Stimulated activated CD8-positive, alpha-beta memory T cell treated with anti-CD3 and anti-CD28 coated beads, Interleukin-4, amount 100 ng/mL, for 24 hours (primary cell): ENCODE measurements at places on chromosomes 12 and 14.

DNA sequence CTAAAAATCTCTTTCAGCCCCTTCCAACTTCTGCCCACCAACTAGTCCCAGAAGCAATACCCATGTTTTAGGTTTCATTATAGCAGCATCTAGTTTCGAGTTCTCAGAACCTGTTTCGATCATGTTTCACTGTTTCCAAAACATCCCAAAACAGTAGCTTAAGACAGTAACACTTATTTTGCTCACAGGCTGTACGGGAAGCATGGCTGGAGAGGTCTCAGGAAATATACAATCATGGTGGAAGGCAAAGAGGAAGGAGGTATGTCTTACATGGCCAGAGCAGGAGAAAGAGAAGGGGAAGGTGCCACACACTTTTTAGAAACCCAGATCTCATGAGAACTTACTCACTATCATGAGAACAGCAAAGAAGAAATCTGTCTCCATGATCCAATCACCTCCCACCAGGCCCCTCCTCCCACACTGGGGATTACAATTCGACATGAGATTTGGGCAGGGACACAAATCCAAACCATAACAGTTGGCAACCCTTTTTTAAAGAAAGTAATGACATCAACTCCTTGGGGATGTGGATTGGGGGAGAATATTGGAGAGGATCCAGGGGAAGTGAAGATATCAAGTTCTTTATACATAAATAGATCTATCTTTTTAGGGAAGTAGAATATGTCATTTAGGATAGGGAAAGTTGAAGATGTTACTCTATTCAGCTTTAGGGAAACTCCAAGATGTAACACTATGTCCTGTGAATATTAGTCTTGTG lies 269.9 kb upstream of the PLEKHG7 start:
- no peak for DNase-seq

- DNase-seq, result peak; percentile 38
These were observed 16.0 kb upstream of the ENDOU start for GRCh38 chr12:47741340-47741703.

DNA sequence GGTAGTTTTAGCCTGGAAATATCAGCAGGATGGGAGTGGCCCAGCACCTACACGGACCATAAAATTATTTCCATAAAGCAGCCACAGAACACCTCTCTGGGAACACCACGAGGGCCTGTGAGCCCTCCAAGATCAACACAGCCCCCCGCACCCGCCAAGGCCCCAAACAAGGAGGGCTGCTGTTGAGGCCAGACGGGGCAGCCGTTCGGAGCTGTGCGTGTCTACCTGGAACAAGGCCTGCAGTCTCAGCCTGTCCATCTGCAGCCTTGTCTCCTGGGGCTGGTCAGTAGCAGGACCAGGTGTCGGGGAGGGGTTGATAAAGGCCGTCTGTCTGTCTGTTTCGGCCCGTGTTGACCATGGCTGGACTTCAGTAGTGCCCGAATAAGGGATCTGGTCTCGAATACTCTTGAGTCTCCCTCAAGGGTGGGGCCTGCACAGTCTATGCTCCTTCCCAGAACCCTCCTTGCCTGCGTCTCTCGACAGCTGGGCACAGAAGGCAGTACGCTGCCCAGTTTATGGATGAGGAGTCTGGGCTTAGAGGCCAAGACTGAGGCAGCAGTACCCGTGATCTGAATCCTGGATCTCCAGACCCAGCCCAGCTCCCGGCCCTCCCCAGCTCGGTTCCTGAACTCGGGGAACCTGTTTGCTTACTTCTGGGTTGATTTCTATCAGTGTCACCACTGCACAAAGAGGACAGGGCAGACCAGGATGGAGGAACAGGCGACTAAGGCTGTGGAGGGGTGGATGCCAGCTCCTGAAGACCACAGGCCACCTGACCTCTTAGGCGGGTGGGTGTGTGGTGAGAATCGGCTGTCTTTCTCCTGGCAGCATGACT lies 23.1 kb upstream of the DLK1 start:
- DNase-seq, result no peak

- DNase-seq, result no peak
These were observed 13.5 kb downstream of the HECTD1 start for GRCh38 chr14:31194095-31194494.

GRCh38 chr12:643475-644302 lies 19.6 kb downstream of the NINJ2 start:
- no peak for DNase-seq

DNA sequence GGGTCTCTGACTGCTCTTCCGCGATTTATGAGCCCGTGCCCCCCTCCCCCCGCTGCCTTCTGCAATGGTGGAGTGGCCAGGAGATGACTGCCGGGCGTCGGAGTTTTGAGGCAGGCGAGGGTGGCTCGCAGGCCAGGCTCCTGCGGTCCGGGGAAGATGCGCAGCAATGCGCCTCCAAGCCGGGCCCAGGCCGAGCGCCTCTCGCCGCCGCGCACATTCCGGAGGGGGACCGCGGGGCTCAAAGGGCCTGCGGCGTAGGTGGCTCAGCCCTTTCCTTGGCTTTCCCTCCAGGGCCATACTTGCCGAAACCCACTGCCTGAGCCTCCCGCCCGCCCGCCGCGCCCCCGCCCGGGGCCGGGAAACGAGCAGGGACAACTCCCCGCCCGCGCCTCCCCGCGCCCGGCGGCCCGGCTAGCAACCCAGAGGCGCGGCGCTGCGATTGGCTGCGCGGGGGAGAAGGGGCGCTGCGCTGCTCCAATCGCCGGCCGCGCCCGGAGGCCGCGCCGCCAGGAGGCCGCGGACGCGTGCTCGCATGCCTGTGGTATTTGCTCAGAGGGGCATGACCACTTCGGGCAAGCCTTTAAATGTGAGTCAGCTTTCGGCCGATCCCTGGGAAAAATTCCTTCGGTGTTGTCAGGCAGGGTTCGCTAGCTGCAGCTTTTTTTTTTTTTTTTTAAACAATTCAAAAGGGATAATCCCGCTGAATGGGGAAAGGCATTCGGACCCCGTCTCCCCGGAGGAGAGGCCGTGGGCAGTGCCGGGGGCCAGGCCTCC lies 157.9 kb upstream of the PARP11 start:
- DNase-seq, result peak; percentile 69

DNA sequence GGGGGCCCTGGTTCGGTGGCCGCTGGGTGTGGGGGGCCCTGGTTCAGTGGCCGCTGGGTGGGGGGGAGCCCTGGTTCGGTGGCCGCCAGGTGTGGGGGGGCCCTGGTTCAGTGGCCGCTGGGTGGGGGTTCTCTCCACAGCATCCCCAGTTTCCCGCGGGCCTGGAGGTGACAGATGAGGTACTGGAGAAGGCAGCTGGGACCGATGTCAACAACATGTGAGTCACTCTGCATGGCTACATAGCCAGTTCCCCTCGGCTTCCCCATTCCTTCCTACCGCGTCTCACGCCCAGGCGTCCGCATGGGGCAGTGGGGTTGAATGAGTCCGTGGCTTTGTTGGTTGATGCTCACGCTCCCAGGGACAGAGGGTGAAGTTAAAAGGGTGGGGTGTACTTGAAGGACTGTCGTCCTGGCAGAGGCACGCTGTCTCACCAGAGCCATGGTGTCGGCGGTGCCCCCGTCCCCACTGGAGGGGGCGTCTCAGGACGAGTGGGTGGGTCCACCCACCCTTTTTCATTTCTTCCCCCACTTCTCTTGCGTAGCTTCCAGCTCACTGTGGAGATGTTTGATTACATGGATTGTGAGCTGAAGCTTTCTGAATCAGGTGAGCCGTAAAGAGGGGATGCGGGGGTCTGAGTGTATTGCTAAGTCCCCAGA lies 15.6 kb downstream of the HIP1R start:
- no peak for DNase-seq

DNA sequence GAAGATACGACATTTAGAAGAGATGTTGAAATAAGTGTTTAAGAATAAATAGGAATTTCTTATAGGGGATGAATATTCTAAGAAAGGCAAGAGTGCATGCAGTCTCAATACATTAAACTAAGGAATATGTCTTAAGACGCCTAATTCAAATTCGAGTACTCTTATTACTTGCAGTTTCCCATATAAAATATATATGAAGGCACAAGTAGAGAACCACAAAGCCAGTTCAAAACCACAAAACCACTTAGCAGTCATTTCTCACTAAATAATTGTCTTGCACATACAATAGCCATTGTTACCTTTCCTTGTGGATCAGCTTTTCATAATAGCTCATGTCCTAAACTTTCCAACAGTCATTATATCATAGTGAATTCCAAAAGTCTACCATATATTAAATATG lies 91.0 kb upstream of the MON2 start:
- no peak for DNase-seq

DNA sequence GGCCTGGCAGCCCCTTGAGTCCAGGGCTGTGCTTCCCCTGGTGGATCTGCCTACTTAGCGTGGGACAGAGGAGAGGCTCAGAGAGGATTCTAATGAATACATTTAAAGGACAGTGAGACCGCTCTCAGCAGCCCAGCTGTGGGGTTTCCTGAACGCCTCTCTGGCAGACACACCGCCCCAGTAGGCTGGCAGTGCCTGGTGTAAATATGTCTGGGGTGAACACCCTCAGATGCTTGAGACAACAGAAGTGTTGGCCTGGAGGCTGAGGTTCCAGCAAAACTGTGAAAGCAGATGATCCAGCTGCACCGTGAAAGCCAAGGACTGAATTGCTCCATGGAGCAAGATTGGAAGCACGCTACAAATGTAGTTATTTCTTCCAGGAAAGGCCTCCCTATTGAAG lies 55.1 kb downstream of the LRRC74A start:
- DNase-seq, result no peak

DNA sequence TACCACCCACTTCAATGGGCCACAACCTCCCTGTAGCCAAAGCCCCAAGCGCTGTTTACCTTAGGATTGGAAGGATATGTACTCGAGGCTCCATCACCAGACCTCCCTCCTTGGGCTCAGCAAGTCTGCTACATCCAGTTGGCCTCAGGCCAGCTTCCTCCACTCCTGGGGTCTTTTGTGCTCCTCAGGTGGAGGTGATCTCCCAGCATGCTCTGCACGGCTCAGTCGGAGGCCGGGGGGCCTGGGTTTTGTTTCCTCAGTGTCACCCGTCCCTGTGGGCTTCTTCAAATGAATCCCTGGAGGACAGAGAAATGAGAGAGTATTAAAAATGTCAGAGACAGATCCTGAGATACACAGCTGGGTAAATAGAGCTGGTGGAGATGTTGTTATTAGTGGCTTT lies 723.1 kb upstream of the TBX3 start:
- DNase-seq, result no peak

DNA sequence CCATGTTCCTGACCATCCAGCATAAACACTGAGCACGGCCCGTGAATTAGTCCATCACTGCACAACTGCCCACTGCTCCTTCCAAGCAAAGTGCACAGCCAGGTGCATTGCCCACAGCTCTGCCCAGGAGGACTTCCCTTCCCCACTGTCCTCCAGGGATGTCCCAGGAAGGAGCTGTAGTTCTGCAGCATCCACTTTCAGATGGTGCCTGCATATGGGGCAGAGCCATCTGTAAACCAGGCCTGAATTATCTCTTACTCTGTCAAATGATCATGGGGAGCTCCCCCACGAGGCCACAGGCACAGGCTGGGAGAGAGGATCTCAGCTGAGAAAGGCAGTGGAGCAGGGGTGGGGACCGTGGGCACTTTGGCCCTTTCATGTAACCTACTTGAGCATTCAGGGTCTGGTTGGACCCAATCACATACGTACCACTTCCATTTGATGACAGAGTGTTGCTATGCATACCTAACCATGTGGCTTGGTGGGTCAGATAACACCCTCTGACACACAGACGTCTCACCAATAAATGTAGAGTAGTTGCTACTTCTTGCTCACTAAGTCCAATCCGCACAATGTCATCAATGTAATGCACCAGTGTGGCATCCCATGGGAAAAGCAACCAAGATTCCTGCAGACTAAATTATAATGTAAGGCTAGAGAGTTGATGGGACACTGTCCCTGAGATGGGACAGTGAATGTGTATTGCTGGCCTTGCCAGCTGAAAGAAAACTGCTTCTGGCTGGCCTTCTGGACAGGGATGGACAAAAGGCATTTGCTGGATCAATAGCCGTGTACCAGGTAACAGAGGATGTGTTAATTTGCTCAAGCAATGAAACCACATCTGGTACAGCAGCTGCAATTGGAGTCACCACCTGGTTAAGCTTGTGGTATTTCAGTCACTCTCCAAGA lies 113.8 kb upstream of the C14orf180 start:
- DNase-seq, result no peak

GRCh38 chr12:112096070-112096469 lies 12.5 kb downstream of the NAA25 start:
- no peak for DNase-seq

DNA sequence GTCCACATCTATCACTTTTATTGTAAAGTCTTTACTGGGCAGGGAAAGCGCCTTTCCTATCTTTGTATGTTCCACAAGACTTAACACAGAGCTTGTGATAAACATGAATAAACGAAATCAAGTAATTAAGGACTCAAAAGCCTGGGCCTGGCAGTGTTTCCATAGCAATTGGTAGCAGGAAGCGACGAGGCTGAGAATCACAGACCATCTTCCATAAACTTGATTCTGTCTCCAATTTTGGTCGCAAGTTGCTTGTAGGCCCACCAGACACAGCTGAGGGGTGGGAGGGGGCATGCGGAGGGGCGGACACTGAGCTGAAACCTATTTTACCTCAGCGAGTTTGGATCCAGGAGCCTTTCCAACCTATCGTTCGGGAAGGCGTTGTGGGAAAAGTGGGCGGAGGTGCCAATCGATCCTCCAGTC lies 302 bp downstream of the CCDC38 start:
- no peak for DNase-seq

DNA sequence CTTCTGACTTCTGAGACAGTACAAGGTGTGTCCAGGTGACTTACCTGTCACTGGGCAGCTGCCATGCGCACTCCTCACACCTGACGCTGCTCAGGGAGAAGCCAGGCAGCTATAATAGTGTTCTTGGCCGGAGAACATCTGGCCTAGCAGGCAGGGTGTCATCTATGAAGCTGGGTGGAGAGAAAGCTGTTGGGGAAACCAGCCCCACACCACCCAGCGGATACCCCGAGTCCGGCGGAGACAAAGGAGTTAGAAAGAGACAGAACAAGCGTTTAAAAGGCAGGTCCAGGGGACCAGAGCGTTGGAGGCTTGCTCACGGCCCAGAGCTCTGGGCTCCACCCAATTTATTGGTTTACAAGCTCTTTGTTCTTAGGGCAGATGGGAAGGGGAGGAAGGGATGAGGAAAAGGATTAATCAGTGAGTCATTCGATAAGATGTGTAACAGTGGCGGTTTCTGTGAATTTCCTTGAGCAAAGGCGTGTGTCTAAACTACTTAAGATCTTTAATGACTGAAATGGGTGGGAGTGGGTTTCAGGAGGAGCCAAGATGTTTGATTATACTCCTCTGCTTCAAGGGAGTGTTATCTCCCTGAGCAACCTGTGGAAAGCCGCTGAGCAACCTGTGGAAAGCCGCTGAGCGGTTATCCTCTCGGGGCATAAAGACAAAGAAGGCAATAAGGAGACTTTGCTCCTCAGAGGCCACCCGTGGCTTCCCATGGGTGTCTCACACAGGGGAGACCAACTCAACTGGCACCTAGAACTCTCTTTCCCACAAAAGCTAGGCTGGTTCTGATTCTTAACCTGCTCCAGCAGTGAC lies at the start of gene GALNT8:
GALNT8 (plus strand) TSS at position 580 of the 816 bp plus-strand sequence. CDS start 278 bp downstream, outside the sequence.
- DNase-seq, result no peak
